Activated T-helper 2 cell treated with anti-CD3 and anti-CD28 coated beads, Interferon-gamma antibody, Interleukin-2, Interleukin-4, amounts not matched to agents 10 μg/mL and 5 μg/mL and 100 μg/mL, durations not matched to agents 14 hours and 24 hours and 36 hours (primary cell): ENCODE measurements at places on chromosomes 11 and 22.

- no peak for DNase-seq
Measured at GRCh38 chr11:72069787-72070251, 10.5 kb downstream of the NUMA1 start.

DNA sequence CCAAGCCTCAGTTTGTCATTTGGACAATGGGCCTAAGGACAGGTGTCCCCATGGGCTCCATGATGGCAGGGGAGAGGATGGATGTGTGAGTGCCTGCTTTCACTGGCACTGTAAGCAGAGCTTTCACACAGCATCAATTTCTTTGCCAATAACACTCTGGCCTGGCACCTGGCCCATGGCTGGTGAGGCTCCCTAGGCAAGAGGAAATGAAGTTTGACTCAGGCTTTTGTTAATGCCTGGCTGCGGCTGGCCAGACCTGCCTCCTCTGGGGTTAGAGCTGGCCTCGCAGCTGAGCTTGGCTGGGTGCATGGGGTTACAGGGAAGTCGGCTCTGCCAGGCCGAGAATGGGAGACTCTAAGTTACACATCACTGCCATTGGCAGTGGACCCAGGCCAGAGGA, 30.0 kb upstream of the SEZ6L start:
- no peak for DNase-seq

GRCh38 chr11:64441127-64441526, 82.2 kb downstream of the RPS6KA4 start:
- no peak for DNase-seq

DNA sequence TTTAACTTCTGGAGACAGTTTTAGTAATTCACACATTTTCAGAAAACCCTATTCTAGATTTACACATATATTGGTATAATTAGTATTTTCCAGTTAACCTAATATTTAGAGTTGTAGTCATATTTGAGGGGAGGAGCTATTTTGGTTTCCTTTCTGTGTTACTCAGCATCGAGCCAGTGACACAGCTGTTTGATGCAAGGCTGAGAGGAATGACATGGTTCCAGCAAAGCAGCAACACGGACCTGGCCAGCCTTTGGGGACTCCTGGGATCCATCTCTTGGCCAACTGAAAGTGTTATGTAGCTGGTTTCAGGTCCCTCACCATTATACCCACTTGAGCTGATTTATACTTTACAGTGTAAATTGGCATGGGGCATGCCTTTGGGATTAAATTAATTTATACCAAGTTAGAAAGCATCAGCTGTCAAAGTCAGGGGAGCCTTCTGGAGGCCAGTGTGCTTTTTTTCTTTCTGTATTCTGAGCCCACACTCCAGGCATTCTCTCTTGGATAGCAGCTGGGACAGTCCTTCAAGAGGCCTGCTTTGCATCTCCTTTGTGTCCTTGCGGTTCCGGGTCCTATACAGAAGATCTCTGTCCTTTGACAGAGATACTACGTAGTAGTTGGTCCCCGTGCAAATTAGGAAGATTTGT, 91.3 kb upstream of the SLC25A18 start:
- DNase-seq: no peak

DNA sequence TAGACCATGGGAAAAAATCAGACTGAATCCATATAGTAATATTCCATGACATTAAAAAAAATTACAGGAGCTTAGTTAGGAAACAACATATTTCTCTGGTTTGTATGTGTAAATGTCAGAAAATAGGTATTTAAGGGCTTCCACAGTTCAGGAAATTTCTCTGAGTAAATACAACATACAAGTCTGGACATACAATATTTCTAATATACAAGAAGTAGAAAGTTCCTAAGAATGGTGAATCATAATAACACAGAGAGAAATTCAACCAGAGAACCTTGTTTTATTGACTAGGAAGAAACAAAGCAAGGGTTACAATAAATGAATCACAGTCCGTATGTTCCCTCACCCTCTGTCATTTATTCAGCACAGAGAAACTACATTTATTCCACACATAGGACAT, 532.7 kb upstream of the FAT3 start:
- DNase-seq: no peak

DNA sequence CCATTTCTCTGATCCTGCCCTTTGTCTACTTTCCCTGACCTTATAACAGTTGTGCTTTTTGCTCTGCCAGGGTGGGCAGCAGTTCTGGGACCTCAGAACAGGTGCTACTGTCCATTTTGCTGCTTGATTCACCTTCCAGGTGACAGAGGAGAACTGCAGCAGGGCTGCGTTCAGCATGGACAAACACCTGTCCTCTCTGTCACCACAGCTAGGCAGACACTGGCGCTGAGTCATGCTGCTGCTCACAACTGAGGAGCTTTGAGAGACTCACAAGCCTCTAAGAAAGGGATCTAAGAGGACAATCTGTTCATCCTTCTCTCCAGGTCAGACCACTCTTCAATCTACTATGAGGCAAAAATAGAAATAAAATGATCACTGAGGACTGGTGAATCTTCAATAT, 1144.5 kb upstream of the CCDC90B start:
- DNase-seq: no peak

DNA sequence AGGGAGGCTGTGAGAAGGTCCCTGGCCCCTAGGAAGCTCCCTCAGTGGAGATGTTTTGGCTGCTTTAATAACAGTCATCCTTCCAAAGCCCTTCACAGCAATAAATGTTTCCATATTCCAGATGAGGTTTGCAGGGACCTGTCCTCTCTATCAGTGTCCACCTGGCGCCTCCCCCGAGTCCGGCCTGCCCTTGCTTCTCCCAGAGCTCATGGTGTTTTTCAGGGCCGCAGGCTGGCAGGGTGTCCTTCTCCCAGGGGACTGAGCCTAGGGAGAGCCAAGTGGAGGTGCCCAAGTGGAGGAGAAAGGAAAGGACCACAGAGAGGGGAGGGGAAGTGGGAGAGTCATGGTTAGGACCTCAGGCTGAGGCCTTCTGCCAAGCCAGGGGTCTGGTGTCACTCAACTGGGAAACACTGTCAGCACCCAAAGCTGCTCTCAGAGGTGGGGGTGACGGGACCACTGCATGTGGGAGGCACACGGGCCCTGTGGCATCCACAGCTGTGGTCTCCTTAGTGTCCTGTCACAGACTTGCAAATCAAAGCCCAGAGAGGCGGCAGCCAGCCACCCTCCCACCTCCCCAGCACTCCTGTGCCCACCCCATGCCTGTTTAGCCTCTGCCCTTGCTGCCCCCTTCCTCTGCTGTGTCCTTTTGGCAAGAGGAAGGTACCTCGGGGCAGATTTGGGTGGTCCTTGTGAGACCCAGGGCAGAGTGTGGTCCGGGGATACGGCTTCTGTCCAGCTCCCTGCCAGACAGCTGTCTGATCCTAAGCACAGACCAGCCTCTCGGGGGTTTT, 6.4 kb downstream of the DERL3 start:
- DNase-seq: no peak

DNA sequence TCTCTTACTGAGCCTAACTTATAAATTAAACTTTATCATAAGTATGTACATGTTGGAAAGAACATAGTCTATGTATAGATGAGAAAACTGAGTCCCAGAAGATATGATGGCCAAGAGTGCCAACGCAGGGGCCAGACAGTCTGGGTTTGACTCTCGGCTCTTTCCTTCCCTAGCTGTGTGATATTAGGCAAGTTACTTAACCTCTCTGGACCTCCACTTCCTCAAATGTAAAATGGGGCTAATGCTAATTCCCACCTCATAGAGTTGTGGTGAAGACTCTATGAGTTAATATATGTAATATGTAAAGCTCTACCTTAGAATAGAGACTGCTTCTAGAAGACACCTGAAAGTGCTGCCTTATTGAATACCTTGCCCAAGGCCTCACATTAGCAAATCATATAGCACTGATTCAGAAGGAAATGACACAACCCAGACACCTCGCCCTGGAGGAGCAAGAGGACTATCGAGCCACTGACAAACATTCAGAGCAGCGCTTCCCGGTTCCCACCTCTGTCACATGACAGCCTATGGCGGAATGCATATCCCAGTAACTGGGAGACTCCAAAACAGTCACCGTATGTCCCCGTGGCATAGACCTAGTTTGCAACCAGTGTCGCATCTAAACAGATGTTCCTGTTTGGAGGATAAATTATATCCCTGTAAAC, 11.3 kb upstream of the CCDC86 start:
- DNase-seq: no peak

GRCh38 chr22:24455751-24456426, 28.5 kb downstream of the ADORA2A start:
- no peak for DNase-seq

GRCh38 chr22:43188829-43189545, 2.1 kb upstream of the TTLL12 start:
- DNase-seq: no peak

DNA sequence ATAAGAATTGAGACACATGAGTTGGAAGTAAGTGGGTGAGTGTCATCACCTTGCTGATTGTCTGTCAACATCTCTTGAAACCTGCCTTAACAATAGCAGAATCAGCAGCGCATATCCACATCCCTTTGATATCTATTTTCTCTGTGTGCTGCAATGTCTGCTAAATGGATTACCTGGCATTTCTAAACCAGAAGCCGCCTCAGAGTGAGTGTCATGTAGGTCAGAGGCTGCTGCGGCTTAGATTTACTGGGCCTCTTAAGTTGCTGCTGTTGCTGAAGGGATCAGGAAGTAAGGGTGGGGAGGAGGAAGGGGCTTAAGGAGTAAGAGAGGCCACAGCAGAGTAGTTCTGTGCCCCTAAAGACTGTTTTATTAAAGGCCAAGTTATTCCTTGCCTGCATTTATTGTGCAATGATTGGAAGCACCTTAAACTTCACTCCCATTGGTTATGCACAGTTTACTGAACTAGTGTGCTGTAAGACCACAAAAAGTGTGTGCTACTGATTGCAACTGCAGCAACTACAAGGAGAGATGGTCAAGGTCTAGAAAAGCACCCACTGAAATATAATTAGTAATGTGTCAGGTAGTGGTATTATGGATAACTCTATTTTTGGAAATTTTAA, 29.8 kb upstream of the TMEM41B start:
- DNase-seq: no peak

- no peak for DNase-seq
Measured at GRCh38 chr22:31748490-31748889, 1.4 kb downstream of the PRR14L start.

DNA sequence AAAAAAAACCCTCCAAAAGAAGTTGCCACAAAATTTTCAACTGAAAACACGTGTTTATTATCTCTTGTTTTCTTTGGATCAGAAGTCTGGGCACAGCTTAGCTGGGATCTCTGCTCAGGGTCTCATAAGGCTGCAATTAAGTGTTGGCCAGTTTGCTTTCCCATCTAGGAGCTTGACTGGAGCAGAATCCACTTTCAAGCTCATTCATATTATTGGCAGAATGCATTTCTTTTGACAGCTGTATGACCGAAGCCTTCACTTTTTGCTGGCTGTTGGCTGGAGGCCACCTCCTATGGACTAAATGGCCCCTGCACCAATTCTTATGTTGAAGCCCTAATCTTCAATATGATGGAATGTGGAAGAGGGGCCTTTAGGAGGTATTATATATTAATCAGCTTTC, 139.6 kb downstream of the DDX10 start:
- no peak for DNase-seq

GRCh38 chr22:47847131-47847890, 1084.9 kb downstream of the TBC1D22A start:
- no peak for DNase-seq

GRCh38 chr22:23236026-23236425, 55.7 kb downstream of the BCR start:
- DNase-seq: no peak
